ENCODE measurements at places on chromosomes 1 and 21. TPM values are rescaled to one million over a fixed set of nuclear protein-coding genes. Genes with fewer than 3 reads are reported as not detected.

CHI3L2 gene
- 31.2 TPM for total RNA-seq

OR2L2 gene
- total RNA-seq, result not detected

TMEM51 gene
- 18.4 TPM for total RNA-seq

NBPF20 gene
- total RNA-seq, result 2.4 TPM

- DNase-seq, result no peak
These were observed 33.5 kb downstream of the KCNC4 start for GRCh38 chr1:110243574-110243973.

DNA sequence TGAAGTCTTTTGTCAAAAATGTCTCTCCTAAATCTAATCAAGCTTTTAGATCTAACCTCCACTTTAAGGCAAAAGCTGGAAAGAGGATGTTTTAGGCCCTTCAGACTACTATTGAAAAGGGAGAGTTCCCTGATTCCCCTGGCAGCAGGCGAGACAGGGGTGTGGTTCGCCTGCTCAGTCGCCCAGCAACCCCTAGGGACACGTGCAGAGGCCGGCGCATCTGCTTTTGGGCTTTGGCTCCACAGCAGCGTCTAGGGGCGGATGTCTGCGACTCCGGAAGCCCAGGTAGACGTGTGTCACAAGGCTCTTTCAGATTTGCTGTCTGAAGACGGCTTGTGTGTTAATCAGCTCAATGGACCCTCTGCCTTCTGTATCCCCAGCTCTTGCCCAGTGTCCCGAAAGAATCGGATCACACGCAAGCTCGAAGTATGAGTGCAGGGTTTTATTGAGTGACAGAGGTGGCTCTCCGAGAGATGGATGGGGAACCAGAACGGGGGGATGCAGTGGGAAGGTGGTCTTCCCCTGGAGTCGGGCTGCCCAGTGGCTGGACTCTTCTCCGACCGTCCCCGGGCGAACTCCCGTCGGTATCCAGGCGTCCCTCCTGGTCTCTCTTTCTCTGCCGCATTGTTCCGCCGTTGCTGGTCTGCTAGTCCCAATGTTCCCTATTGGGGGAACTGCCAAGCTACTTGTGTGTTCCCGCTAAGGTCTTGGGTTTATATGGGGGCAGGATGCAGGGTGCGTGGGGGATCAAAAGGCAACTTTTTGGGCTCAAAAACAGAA is 45.5 kb downstream of the OLFML2B start:
- no peak for DNase-seq

DNA sequence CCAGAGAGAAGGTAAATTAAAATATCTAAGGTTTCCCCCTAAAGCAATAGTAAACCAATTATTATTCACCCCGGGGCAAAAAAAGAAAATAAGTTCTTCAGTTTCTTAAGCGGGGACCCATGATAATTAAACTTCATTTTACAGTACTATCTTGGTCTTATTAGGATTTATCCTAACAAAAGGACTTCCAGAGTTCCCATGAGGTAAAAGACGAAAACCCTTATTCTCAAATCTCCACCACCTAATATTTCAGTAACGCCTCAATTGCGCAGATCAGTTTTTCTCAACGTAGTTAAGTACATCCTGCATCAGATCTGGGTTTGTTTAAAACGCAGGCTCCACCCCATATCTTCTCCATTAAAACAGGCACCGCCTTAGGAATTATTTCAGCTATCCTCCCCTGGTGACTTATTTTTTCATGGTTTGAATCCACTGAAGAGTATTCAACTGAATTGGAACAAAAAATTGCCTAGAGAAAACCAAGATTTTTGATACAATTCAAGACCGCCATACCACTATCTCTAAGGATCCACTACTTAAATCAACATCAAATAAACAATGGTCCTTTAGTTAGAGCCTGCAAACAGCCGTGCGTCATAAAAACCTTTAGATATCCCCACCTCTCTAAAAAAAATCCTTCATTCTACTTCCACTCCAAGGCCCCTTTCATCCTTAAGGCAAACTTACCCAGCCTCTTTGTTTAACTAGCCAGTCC is 1.7 kb downstream of the MCL1 start:
- no peak for DNase-seq

- DNase-seq, result no peak
These were observed 7.3 kb downstream of the SH3BGRL3 start for GRCh38 chr1:26287033-26287711.

DNA sequence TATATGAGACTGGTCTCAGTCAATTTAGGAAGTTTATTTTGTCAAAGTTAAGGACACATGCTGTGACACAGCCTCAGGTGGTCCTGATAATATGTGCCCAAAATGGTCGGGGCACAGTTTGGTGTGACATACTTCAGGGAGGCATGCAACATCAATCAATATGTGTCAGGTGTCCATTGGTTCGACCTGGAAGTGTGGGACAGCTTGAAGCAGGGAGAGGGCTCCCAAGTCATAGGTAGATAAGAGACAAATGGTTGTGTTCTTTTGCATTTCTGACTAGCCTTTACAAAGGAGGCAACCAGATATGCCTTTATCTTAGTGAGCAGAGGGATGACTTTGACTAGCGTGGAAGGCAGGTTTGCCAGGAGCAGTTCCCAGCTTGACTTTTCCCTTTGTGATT is 4.5 kb upstream of the ERVH48-1 start:
- no peak for DNase-seq

DNA sequence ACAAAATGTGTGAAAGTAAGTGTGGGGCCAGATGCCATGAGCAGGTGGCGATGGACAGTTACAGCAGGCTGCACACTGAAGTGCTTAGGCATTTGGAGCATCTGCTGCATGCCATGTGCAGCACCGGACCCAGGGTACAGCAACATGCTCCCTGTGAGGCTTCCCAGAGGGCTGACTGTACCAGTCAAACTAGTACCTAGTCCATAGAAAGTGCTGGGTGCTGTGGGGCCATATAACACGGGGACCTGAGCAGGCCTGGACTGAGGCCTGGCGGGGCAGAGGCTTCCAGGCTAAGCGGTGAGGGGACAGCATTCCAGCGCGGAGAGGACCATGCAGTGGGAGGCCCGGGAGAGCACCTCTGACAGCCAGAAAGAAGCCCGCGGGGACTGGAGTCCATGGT is 29.9 kb upstream of the PKP1 start:
- DNase-seq, result no peak

DNA sequence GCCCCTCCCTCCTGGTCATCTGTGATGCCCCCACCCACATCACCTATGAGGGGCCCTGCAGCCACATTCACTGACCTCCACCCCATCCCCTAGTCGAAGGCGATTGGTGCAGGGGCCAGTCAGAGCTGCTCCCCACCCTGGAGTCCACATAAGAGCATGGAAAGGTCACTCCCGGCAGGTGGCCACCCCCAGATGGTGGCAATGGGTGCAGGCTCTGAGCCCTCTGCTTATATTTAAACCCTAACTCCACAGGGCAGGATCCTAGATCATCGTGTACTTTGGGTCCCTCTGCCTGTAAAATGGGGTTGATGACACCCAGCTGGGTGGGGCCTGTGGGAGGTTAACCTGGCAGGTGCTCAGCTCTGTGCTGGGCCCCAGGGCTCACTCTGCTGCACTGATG is 186.8 kb upstream of the C1orf174 start:
- DNase-seq, result no peak

GRCh38 chr1:27496604-27497155 is 6.7 kb upstream of the WASF2 start:
- no peak for DNase-seq

GRCh38 chr1:89050649-89051033 is 14.4 kb downstream of the GBP1 start:
- peak; percentile 38 for DNase-seq

DNA sequence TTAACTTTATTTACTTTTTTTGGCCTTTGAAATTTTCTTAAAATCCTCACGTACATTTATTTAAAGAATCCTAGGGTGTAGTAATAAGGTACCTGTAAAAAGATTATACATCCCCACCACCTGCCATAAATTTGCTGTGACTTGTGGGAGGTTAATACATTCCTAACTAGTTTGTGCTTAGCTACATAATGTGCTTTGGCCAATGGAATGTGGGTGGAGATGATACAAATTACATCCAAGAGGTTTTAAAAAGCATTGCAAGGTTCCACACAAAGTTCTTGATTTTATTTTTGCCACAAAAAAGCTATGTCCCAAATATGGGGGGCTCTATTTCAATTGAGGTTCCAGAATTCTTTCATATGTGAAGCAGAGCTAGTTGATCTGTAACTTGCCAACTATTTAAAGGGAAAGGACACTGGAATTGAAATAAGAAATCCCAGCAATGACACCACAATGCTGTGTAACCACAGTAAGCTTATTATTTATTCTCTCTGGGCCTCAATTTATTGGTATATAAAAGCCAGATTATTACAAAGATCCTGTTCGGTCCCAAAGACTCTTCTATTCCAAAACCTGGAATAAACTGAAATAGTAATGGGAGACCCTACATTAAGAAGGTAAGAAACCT is 15.7 kb downstream of the ASPM start:
- DNase-seq, result no peak

All from lower lobe of right lung (tissue), 2 donors.